SIG-M5 (cell line): ENCODE measurements at places on chromosomes 16 and 17.

DNA sequence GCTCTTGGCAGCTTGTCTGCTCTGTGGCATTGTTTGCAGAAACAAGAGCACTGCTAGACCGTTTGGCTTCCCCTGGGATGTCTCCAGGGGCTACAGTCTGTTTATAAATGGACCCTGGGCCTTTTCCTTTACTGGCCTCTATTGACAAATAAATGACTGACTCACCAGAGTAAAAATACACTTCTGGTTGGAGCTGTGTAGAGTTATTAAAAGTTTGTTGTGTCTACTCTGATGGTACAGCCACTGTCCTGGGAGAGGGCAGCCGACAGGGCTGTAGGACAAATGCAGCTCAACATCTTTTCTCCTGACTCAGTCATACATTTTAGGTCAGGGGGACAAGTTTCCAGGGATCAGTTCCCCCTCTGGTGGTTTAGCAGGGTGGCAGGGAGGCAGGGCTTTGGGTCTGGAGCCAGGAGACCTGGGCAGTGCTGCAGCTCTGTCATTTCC is 30.0 kb downstream of the FOXL1 start:
- DNase-seq = no peak

- no peak for DNase-seq
These were observed 411.8 kb downstream of the MAF start for GRCh38 chr16:79188739-79189122.

GRCh38 chr17:60542071-60542470 is 16.0 kb upstream of the APPBP2 start:
- no peak for DNase-seq

DNA sequence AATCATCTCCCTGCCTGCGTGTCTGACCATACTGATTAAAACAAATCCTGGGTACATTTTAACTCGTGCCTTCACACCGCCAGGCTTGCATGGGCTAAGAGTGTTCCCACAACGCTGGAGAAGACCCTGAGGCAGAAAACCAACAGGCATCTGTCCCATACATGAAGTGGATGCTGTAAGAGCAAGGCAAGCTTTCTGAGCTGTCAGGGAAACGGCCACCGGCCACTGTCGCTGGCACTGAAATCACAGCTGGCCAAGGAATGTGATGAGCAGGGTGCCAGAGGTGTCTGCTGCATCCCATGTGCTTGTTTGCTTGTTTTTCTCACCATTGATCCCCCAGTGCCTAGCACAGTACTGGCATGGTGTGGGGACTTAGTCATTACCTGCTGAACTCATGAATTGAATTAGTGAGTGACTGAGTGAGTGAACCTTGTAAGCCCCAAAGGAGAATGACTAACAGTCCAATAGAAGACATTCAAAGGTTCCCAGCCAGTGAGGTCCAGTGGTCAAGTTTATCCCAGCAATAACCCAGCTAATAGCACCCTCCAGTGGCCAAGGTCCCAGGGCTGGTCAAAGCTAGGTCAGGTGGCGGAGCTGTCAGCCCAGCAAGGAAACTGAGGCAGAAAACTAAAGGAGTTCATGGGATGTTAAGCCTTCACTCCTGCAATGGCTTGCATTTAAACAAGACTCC is 92.7 kb upstream of the CDH5 start:
- no peak for DNase-seq

DNA sequence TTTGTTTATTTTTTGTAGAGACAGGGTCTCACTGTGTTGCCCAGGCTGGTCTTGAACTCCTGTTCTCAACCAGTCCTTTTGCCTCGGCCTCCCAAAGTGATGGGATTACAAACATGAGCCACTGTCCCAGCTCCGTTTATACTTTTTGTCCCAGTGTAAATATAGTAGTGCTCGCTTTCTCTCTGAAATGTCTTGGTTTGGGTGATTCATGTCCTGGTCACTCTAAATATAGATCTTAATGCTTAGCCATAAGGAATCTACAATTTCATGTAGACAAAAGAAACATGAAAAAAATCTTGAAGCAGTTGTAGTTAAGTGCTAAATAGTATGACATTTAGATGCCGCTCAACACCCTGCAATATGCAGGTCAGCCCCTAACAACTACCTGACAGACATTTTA is 126.9 kb downstream of the KATNIP start:
- DNase-seq = no peak

GRCh38 chr16:68934402-68934801 is 91.1 kb downstream of the TANGO6 start:
- DNase-seq = no peak

- DNase-seq = no peak
These were observed 169.3 kb downstream of the ZFHX3 start for GRCh38 chr16:72878301-72879269.

GRCh38 chr16:48541108-48541786 is 68.7 kb downstream of the N4BP1 start:
- DNase-seq = no peak

- DNase-seq = no peak
These were observed 25.1 kb downstream of the MAPK8IP3 start for GRCh38 chr16:1731073-1731472.

GRCh38 chr16:69324013-69324531 is 6.3 kb downstream of the PDF start:
- no peak for DNase-seq

DNA sequence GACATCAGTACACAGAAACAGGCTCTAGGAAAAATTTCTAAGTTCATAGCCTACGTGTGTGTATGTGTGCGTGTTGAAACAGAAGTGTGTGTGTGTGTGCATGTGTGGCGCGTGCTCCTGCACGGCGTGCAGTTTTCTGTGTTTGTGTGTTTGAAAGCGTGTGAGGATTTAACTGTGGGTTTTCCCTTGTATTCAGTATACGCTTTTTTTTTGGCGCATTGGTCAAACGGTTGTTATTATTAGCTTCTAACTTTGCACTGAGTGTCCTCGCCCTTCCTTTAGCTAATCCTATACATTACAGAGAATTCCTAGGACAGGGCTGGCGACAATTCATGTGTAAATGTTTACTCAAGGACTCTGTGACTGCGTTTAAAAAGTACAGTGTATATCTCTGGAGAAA is 23.0 kb downstream of the TMC6 start:
- no peak for DNase-seq

GRCh38 chr17:51427856-51428255 is 167.5 kb downstream of the UTP18 start:
- DNase-seq = no peak

GRCh38 chr17:970364-970763 is 9.2 kb downstream of the NXN start:
- DNase-seq = no peak

DNA sequence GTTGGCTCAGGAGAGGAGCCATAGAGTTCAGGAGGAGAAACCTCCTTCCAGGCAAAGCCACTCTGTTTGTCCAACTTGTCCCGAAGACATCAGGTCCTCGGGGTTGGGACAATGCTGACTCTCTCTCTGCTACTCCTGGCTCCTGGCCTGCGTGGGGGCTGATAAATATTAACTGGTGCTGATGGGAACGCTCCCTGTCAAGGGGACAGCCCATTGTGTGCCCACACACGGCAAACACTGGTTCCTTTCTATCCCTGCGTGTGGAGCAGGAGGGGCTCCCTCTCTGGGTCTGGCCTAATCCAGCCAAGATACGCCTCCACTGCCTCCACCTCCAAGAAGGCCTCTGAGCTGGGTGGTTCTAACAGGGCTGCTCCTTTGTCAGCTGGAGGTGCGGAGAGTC is 4.4 kb downstream of the KIF19 start:
- no peak for DNase-seq

GRCh38 chr16:89957216-89957785 is 8.7 kb downstream of the DEF8 start:
- no peak for DNase-seq

GRCh38 chr17:18070861-18071340 is 16.8 kb upstream of the DRG2 start:
- no peak for DNase-seq

DNA sequence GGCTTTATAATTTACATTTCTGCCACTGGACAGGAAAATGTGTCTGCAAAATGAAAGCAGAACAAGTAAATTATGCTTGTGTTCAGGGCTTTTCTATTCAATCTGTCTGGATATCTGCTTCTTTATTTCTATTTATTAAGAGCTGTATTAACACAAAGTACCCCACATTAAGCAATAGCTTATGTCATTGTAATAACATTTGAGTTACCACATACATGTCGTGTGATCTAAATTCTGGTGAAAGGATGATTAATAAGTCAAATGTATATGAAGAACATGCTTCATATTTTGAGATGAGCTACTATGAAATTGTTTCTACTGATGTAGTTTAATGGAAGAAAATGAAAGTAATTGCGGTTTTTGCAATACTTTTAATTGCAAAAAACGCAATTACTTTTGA is 238.2 kb downstream of the KCNJ2 start:
- DNase-seq = no peak

DNA sequence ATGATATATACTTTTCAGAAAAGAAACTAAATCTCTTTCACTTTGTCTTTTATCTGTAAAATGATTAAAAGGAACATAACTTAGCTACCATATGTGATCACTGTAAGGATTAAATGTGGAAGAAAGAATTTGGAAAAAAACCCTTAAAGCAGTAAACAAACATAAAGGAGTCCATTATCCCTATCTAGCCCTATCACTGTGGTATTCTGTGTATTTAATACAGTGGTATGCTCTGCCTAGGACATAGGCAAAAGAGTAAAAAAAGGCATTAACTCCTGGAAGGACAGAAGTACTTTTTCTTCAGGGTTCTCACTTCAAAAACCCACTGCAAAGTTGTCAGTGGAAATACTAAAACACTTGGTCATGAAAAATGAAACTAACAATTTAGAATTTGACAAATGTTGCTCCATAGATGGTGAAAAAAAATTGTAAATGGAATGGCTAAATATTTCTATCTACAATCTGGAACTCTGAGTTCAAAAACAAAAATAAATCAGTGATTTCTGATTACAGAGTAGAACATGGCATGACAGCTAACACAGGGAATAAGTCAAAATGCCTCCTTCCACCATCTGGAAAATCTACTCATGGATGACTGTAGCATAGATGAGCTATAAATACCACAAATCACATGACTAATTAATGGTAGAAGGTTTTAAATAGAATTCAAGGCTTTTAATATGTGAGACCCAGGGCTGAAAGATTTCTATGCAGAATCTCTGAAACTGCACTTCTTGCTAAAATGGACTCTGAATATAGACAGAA is 140.1 kb downstream of the ITFG1 start:
- no peak for DNase-seq

DNA sequence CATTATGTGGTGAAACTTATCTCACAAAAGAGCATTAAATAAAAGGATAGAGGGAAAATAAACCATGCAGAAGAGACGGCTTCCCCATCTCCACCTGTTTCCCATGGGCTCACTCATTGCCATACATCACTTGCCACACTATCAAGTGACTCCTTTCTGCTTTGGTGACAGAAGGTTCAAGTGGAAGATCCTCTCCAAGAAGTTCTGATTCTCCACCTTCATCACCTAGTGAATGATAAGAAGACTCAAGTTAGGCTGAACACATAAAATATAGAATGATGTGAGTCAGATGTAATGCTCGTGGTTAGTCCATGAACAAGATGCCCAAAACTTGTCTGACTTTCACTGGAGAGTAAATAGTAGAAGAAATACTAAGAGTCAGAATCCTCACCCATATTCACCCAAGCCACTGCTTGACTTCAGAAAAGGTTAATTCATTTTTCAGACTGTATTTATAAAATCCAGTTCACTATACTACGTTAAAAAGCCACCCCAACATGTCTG is 100.1 kb upstream of the TOB1 start:
- no peak for DNase-seq

- peak; percentile 5 for DNase-seq
These were observed 411.7 kb downstream of the HS3ST3B1 start for GRCh38 chr17:14712611-14713021.

DNA sequence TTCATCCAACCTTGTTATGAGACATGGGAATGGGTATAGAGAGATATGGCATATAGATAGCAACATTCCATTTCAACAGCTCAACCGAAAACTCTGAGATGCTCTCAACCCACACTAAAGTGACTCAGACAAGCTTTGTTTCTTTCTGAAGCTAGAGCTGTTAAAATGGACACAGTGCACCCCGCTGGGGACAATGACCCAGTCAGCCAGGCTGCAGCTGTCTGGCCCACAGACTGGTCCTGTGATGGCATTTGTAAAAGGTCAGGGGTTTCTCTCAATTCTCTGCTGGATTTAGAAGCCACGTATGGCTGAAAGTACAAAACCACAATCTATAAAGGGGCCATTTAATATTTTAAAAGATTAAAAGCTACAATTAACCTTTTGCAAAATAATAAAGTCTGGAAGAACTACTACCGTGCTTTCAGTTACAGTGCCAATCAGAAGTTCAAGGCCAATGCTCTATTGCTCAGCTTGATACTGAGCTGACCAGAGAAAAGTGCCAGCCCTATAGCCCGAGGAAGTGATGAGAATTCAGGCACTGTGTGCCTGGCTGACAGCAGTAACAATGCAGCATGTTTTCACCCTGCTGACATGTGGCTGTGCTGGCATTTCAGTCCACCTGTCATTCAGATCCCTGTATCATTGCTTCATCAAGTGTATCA is 60.2 kb downstream of the TEX2 start:
- DNase-seq = no peak

DNA sequence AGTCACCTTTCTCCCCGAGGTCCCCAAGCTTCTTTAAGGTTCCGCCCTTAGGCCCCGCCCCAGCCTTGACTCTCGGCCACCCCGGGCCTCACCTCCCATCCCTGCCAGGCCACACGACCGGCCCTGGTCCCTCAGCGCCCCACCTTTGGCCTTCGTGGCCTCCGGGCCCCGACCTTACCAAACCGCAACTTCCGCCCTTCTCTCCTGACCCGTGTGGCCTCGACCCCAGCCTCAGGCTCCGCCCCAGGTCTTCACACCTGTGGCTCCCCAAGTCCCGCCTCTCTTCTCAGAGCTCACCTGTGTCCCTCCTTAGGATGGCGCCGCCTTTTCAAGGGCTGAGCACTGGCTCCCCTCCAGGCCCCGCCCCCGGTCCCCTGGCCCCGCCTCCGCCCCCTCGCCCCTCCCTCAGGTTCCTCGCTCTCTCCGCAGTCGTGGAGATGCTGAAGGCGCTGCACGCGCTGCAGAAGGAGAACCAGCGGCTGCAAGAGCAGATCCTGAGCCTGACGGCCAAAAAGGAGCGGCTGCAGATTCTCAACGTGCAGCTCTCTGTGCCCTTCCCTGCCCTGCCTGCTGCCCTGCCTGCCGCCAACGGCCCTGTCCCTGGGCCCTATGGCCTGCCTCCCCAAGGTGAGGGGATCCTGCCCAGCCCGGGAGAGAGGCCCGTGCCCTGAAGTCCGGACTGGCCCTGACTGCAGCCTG is 10.0 kb upstream of the CISD3 start:
- no peak for DNase-seq

- DNase-seq = no peak
These were observed 76.9 kb upstream of the CREBBP start for GRCh38 chr16:3957344-3957980.

- DNase-seq = no peak
These were observed 37.7 kb downstream of the VPS53 start for GRCh38 chr17:676965-677364.

GRCh38 chr16:74837056-74837455 is 62.4 kb upstream of the FA2H start:
- no peak for DNase-seq

- DNase-seq = no peak
These were observed 9.9 kb downstream of the RARA start for GRCh38 chr17:40318830-40319391.

GRCh38 chr17:50863931-50864330 is 2.2 kb downstream of the TOB1 start:
- DNase-seq = no peak

- DNase-seq = no peak
These were observed 6.7 kb downstream of the IL4R start for GRCh38 chr16:27320261-27321012.
